ENCODE measurements at places on chromosomes 1 and 21. TPM values are rescaled to one million over a fixed set of nuclear protein-coding genes. Genes with fewer than 3 reads are reported as not detected.
A peak's percentile ranks its signal among the peaks of the same experiment; 100 is the strongest.

LCE6A gene
- total RNA-seq = not detected

DNA sequence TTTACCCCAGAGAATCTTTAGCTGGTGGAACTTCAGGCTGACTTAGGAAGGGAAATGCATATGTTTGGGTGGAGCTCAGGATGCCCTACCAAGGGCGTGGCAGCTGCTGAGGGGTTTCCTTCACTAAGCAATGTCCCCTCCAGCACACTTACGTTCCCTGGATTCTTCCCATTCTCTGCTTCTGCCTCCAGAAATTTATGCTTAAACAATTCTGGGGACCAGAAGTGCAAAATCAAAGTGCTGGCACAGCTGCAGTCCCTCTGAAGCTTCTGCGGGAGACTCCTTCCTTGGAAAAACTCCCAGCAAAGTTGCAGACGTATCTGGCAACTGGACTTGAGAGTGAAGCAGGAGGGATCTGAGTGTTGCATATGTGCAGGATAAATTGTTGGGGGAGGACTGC lies 402.8 kb downstream of the PCP4 start:
- H3K27me3 ChIP-seq = no peaks in the 10 kb centered on the region
- H3K4me1 ChIP-seq = peaks cover 3% of the 10 kb centered on the region
- no peak overlapping the region for H3K27ac ChIP-seq

CLDN17 gene
- not detected for total RNA-seq

GRCh38 chr1:100775483-100775882 lies 55.9 kb downstream of the VCAM1 start:
- H3K4me1 ChIP-seq = no peaks in the 10 kb centered on the region
- H3K27me3 ChIP-seq = no peaks in the 10 kb centered on the region
- H3K4me3 ChIP-seq = no peak overlapping the region
- no peak overlapping the region for H3K27ac ChIP-seq
- no peaks in the 10 kb centered on the region for H3K36me3 ChIP-seq

SEMA4A gene
- 22.7 TPM for total RNA-seq

CACNA1E gene
- 1.3 TPM for total RNA-seq

HHIPL2 gene
- 0.98 TPM for total RNA-seq

- no peak overlapping the region for H3K4me3 ChIP-seq
- H3K36me3 ChIP-seq = no peaks in the 10 kb centered on the region
- no peaks in the 10 kb centered on the region for H3K27me3 ChIP-seq
- no peak for DNase-seq
Measured at GRCh38 chr21:35852820-35853219, 207.5 kb downstream of the SETD4 start.

DNA sequence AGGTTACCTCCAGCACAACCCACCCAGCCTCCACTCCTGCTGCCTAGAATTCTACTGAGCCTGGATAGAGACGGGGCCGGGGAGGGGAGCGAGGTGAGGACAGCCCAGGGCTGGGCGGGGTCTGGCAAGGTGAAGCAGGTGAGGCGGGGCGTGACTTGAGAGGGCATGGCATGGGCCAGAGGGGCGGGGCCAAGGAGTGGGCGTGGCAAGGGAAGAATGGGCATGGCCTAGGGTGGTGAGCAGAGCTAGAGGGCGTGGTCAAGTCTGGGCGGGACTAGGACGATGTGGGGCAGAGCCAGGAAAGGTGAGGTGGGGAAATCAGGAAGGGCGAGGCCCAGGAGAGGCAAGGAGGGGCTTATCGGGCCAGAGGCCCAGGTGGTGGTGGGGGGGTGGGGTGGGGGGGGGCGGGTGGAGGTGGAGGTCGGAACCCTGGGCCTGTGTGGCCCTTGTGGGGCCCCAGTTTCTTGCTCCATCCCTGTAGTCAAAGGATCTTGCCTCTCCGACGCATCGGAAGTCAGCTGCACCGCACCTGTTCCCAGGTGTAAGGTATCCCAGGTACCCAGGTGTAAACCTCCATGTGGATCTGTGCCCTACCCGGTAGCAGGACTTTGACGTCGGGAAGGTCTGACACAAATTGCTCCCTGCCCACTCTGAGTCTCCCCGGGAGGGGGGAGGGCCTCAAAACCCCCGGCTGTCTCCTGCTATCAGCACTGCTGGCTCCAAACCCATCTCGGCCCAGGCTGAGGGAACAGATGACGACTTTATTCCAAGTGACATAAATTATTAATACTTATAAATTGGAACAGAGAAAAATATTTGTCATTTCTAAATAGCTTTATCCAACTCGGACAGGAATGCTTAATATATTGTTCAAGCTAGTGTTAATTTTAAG lies 32.9 kb upstream of the UTS2 start:
- no peak overlapping the region for H3K4me3 ChIP-seq
- no peak overlapping the region for H3K27ac ChIP-seq
- H3K4me1 ChIP-seq = no peaks in the 10 kb centered on the region
- no peak for DNase-seq
- peaks cover 5% of the 10 kb centered on the region for H3K27me3 ChIP-seq

DNA sequence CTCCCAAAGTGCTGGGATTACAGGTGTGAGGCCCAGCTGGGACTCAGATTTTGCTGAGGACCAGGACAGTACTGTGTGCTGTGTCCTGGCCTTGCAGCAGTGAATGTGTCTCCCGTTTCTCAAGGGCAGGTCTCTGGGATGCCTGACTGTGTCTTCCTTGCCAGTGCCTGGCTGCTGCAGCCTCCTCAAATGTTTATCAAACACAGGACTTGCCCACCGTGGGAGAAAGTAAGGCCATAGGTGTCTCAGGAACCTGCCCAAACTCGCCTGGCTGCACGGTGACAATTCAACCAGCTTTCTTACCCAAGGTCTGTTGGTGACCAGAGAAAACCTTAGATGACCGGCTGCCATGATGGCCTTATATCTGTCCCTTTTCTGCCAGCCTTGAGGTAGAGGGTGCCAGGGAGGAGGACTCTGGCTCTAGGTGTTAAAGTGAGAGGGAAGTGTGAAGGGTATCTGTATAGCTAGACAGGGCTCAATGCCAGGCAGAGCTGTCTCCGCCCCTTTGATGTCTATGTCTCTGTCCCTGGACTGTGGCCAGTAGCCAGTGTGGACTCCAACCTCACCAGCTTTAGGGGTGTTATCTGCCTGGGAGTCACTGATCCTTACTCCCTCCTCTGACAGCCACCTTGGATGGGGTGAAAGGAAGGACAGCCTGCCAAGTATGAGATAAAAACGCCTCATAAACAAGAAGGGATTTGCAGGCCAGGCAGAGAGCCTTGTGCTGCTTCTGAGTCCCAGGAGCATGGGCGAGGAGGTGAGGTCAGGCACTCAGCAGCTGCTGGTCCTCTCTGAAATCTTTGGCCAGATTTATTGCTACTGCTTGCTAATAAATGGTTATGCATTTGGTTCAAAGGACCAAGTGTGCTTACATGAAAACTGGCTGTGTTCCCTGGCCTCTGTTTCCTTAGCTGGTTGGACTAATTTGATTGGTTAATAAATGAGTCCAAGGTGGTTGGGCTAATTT lies 22.3 kb downstream of the IL6R start:
- H3K36me3 ChIP-seq = no peaks in the 10 kb centered on the region
- H3K27ac ChIP-seq = peak overlapping the region; percentile 74
- H3K4me3 ChIP-seq = no peak overlapping the region
- H3K4me1 ChIP-seq = peaks cover 32% of the 10 kb centered on the region
- H3K27me3 ChIP-seq = no peaks in the 10 kb centered on the region

RGS13 gene
- 0.48 TPM for total RNA-seq

GRCh38 chr1:11878891-11879190 lies 20.1 kb upstream of the NPPB start:
- peaks cover 11% of the 10 kb centered on the region for H3K4me1 ChIP-seq
- DNase-seq = no peak
- H3K27ac ChIP-seq = no peak overlapping the region
- H3K36me3 ChIP-seq = no peaks in the 10 kb centered on the region
- H3K4me3 ChIP-seq = no peak overlapping the region

LCE1B gene
- not detected for total RNA-seq

- no peaks in the 10 kb centered on the region for H3K27me3 ChIP-seq
- H3K4me1 ChIP-seq = no peaks in the 10 kb centered on the region
- no peaks in the 10 kb centered on the region for H3K36me3 ChIP-seq
- no peak overlapping the region for H3K4me3 ChIP-seq
- DNase-seq = no peak
- no peak overlapping the region for H3K27ac ChIP-seq
Measured at GRCh38 chr1:71572038-71572437, 491.2 kb upstream of the ZRANB2 start.

- H3K4me3 ChIP-seq = no peak overlapping the region
- no peaks in the 10 kb centered on the region for H3K4me1 ChIP-seq
- no peaks in the 10 kb centered on the region for H3K36me3 ChIP-seq
- no peak overlapping the region for H3K27ac ChIP-seq
- no peaks in the 10 kb centered on the region for H3K27me3 ChIP-seq
Measured at GRCh38 chr1:37718901-37719571, 26.7 kb downstream of the CDCA8 start.

- DNase-seq = no peak
- no peaks in the 10 kb centered on the region for H3K27me3 ChIP-seq
- no peaks in the 10 kb centered on the region for H3K36me3 ChIP-seq
- H3K4me3 ChIP-seq = no peak overlapping the region
- no peaks in the 10 kb centered on the region for H3K4me1 ChIP-seq
Measured at GRCh38 chr1:94679332-94680038, 137.9 kb upstream of the F3 start.

DNA sequence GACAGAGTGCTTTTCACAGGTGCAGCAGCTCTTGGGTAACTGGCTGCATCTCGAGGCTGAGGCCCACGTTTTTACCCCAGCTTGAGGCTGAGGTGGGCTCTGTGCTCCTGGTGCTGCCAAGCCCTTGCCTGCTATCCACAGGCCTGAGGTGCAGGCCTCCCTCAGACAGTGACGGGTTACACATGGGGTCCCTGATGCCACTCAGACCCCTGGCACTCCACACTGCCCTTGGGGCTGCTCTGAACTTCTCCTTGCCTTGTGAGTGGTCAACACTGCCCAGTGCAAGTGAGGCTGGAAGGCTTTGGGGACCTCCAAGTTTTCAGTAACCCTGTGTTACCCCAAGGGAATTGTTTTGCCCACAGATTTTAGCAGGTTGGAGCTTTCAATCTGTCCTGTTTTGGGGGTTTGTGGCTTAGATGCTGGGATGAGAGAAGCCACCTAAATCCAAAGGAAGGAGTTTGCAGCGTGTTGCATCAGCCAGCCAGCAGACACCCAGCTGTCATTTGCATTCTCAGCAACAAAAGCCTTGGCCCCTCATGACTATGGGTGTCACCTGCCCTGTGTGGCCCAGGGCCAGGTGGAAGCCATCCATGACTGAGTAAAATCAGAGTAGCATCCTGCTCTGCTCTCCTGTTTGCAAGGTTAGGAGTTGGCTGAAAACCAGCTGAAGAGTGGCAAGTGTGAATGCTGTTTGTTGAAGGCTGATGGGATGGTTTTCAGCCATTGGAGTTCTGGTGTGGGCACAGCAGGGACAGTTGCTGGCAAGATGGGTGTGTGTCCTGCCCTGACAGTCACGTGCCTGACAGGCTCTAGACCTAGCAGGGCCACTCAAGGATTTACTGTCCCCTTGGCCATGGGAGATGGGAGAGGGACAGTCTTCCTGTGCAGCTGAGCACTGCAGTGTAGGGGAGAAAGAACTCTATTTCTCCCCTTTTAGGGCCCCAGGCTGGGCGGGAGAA lies 3.2 kb downstream of the RNF187 start:
- DNase-seq = no peak
- H3K36me3 ChIP-seq = peaks cover 9% of the 10 kb centered on the region
- no peaks in the 10 kb centered on the region for H3K27me3 ChIP-seq
- no peak overlapping the region for H3K4me3 ChIP-seq
- no peak overlapping the region for H3K27ac ChIP-seq

DNA sequence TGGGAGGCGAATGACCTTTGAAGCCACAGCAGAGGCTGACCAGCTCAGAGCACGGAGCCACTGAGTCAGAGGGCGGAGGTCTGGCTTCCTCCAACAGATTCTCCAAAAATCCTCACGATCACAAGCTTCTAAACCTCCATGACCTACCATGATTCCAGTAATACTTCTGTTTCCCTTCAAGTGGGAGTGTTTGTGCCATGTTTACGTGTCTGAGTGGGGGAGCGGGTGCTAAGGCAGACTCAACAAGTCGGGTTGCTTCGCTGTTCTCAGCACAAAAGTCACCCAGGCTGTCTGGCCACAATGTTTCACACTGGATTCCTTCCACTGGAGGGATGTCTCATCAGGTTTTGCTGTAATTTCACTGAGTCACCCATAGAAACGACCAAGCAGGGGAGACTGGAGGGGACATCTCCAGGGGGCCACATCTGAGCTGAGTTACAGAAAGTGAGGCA lies 86.2 kb downstream of the SLC66A1 start:
- H3K27ac ChIP-seq = peak overlapping the region; percentile 50
- peaks cover 27% of the 10 kb centered on the region for H3K4me1 ChIP-seq
- DNase-seq = peak; percentile 57
- no peak overlapping the region for H3K4me3 ChIP-seq
- no peaks in the 10 kb centered on the region for H3K27me3 ChIP-seq

SNIP1 gene
- total RNA-seq = 14.2 TPM

- H3K4me1 ChIP-seq = peaks cover 10% of the 10 kb centered on the region
- H3K36me3 ChIP-seq = no peaks in the 10 kb centered on the region
- DNase-seq = peak; percentile 25
- H3K27ac ChIP-seq = no peak overlapping the region
- no peaks in the 10 kb centered on the region for H3K27me3 ChIP-seq
- no peak overlapping the region for H3K4me3 ChIP-seq
Measured at GRCh38 chr1:7298145-7298544, 473.0 kb upstream of the VAMP3 start.

- H3K4me3 ChIP-seq = no peak overlapping the region
- no peak overlapping the region for H3K27ac ChIP-seq
Measured at GRCh38 chr1:109615879-109616278, 3.5 kb downstream of the GNAT2 start.

GRCh38 chr1:182139496-182139895 lies 78.0 kb upstream of the ZNF648 start:
- no peak overlapping the region for H3K4me3 ChIP-seq
- no peak for DNase-seq
- H3K27me3 ChIP-seq = no peaks in the 10 kb centered on the region
- H3K4me1 ChIP-seq = peaks cover 13% of the 10 kb centered on the region
- no peak overlapping the region for H3K27ac ChIP-seq
- H3K36me3 ChIP-seq = no peaks in the 10 kb centered on the region

- H3K4me1 ChIP-seq = peaks cover 11% of the 10 kb centered on the region
- no peaks in the 10 kb centered on the region for H3K27me3 ChIP-seq
- H3K36me3 ChIP-seq = no peaks in the 10 kb centered on the region
- no peak overlapping the region for H3K4me3 ChIP-seq
Measured at GRCh38 chr1:70109241-70109640, 96.1 kb downstream of the LRRC40 start.

Measured in lung (tissue), 17 donors.